ENCODE measurements at places on chromosomes 2 and 18. TPM values are rescaled to one million over a fixed set of nuclear protein-coding genes. Genes with fewer than 3 reads are reported as not detected.
A peak's percentile ranks its signal among the peaks of the same experiment; 100 is the strongest.

The GAREM2 gene
- 1.9 TPM for total RNA-seq

DNA sequence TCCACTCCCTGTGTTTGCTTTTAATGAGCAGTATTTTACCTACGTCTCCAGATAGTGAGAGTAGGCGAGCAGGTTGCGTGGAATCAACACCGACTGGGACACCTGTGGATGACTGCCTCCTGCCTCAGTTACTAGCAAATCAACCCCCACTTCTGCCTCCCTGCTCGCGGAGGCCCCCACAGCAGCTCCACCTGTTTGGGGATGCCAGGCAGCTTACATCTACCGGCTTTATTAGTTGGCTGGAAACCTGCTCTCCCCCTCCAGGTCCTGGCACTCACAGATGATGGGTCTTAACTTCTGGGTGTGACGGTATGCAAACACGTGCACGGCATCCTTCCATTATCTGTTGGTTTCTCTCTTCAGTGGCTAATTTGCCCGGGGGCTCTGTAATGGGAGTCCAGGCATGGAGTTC, 164.4 kb upstream of the SESTD1 start:
- H3K4me1 ChIP-seq: no peaks in the 10 kb centered on the region
- H3K4me3 ChIP-seq: no peak overlapping the region
- H3K27me3 ChIP-seq: peaks cover 19% of the 10 kb centered on the region
- no peak for DNase-seq

- DNase-seq: no peak
- H3K4me3 ChIP-seq: no peak overlapping the region
- no peaks in the 10 kb centered on the region for H3K27me3 ChIP-seq
- no peaks in the 10 kb centered on the region for H3K4me1 ChIP-seq
- no peaks in the 10 kb centered on the region for H3K36me3 ChIP-seq
Observed at GRCh38 chr18:69216321-69216720, 184.4 kb upstream of the DOK6 start.

The NEU2 gene
- total RNA-seq: not detected

- H3K36me3 ChIP-seq: no peaks in the 10 kb centered on the region
- peak overlapping the region; percentile 12 for H3K4me3 ChIP-seq
- H3K27ac ChIP-seq: no peak overlapping the region
Observed at GRCh38 chr2:10377052-10377746, 70.9 kb downstream of the ODC1 start.

GRCh38 chr2:181789827-181790448, 101.6 kb upstream of the ITPRID2 start:
- peak overlapping the region; percentile 8 for H3K4me3 ChIP-seq
- H3K27me3 ChIP-seq: peaks cover 13% of the 10 kb centered on the region
- no peak overlapping the region for H3K27ac ChIP-seq
- peaks cover 38% of the 10 kb centered on the region for H3K4me1 ChIP-seq
- DNase-seq: no peak

DNA sequence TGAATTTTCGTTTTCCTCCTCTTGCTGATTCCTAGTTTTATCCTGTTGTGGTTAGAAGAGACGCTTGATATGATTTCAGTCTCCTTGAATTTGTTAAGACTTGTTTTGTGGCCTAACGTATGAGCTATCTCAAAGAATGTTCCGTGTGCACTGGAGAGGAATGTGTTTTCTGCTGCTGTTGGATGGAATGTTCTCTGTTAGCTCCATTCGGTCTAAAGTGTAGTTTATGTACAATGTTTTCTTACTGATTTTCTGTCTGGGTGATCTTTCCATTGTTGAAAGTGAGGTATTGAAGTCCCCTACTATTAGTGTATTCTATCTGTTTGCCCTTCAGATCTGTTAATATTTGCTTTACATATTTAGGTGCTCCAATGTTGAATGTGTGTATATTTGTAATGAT, 25.9 kb downstream of the COLEC11 start:
- no peak overlapping the region for H3K4me3 ChIP-seq
- no peaks in the 10 kb centered on the region for H3K27me3 ChIP-seq
- DNase-seq: no peak
- H3K27ac ChIP-seq: no peak overlapping the region
- no peaks in the 10 kb centered on the region for H3K36me3 ChIP-seq

The RGPD3 gene
- total RNA-seq: 0.25 TPM

GRCh38 chr2:159946326-159946999, 116.0 kb downstream of the PLA2R1 start:
- peaks cover 5% of the 10 kb centered on the region for H3K4me1 ChIP-seq
- H3K36me3 ChIP-seq: no peaks in the 10 kb centered on the region
- peaks cover 29% of the 10 kb centered on the region for H3K27me3 ChIP-seq
- DNase-seq: no peak

DNA sequence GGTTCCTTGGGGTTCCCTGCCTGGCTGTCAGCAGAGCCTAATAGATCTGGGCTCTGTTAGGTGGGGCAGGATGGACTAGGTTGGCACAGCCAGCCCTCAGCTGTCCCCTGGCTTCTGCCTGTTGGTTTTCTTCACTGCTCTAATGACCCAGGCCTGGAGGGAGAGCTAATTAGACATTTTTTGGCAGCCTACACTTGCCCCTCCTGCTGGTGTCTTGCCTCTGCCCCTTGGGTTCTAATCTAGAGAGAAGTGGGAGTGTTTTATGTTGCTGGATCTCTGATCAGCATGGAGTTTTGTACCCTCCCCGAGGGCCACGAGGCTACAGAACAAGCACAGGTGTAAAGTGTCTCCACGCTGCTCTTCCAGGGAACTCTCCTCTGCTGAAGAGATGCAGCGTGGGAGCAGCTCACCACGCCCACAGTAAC, 199.4 kb upstream of the RASGRP3 start:
- H3K4me1 ChIP-seq: peaks cover 15% of the 10 kb centered on the region
- H3K4me3 ChIP-seq: no peak overlapping the region
- H3K27ac ChIP-seq: no peak overlapping the region
- DNase-seq: no peak
- H3K27me3 ChIP-seq: peaks cover 23% of the 10 kb centered on the region

DNA sequence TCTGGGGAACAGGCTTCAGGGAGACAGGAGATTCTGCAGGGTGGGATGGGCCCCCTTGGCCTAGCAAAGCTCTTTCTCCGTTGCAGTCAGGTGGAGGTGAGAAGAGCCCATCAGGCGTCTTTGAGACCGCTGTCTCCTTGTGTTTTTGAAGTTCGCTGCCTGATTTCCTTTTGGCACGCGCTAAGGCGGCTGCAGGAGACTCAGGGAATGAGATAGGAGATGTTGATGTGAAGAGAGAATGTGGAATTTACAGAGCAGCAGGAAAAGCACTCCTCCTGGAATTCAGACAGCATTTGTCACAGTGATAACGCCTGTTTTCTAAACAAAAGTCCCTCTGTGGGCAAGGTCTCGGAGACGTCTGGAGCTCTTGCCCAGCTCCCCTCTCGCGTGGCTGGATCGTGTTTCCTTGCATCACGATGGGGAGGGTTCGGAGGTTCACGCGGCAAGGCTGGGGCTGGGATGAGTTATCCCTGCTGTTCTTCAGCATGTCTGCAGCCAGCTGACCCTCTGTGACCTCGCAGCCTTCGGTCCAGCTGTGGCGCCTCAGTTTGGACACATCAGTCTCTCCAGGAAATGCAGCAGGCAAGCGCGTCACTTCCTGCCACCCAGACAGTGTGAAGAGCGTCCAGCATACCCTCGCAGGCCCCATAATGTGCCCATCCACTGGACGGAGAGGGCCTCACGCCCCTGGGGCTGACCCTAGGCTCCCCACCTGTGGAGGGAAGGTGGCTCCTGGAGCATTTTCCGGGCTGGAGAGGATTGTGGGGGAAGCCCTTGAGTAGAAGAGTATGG, 30.2 kb downstream of the GLI2 start:
- peaks cover 4% of the 10 kb centered on the region for H3K27me3 ChIP-seq
- no peaks in the 10 kb centered on the region for H3K36me3 ChIP-seq
- H3K4me1 ChIP-seq: no peaks in the 10 kb centered on the region
- no peak overlapping the region for H3K4me3 ChIP-seq

The AMER3 gene
- total RNA-seq: not detected

- no peak for DNase-seq
- no peaks in the 10 kb centered on the region for H3K4me1 ChIP-seq
- H3K36me3 ChIP-seq: no peaks in the 10 kb centered on the region
- no peak overlapping the region for H3K4me3 ChIP-seq
- H3K27ac ChIP-seq: no peak overlapping the region
- no peaks in the 10 kb centered on the region for H3K27me3 ChIP-seq
Observed at GRCh38 chr2:104745846-104746245, 108.1 kb upstream of the POU3F3 start.

The ZSWIM2 gene
- not detected for total RNA-seq

The ARHGEF4 gene
- 0.63 TPM for total RNA-seq

The TXNL1 gene
- 66.2 TPM for total RNA-seq

DNA sequence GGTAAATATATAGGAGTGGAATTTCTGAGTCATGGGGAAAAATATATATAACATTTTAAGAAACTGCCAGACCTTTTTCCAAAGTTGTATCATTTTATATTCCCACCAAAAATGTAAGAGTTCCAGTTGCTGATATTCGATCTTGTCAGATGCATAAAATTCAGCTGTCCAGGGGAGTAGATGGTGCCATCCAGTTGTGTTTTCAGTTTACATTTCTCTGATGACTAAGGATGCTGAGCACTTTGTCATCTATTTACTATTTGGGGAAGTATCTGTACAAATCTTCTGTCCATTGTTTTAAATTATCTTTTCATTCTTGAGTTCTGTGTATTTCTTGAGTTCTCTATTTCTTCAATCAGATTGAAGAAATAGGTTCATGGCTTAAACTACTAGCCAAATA, 126.1 kb downstream of the RTN4 start:
- no peak overlapping the region for H3K4me3 ChIP-seq
- H3K27ac ChIP-seq: no peak overlapping the region
- no peak for DNase-seq
- H3K36me3 ChIP-seq: no peaks in the 10 kb centered on the region

Measured in activated T-cell treated with anti-CD3 and anti-CD28 coated beads, Interleukin-2, amount 50 U/mL, for 72 hours (primary cell).